ENCODE measurements at places on chromosomes 7 and 10.
A peak's percentile ranks its signal among the peaks of the same experiment; 100 is the strongest.

- DNase-seq: no peak
These were observed 33.5 kb upstream of the TARP start for GRCh38 chr7:38306914-38307313.

DNA sequence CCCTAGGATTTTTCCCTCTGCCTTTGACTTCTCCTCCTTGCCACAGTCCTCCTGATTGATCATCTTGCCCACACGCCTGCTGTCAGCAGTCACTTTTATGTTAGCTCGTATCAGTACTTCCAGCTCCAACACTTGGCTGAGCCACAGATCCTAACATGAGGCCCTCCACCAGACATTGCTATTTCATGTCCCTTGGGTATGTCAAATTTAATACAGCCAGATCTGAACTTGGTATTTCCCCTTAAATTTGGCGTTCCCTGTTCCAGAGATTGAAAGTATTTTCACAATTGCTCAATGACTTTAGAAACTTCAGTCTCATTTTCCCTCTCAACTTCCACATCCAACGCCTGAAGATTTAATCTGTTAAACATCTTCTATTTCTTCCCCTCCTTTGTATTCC lies 140.4 kb downstream of the RNLS start:
- no peak for DNase-seq

GRCh38 chr7:158017111-158018097 lies 570.2 kb downstream of the PTPRN2 start:
- DNase-seq: no peak

GRCh38 chr10:11878776-11879175 lies 55.6 kb downstream of the PROSER2 start:
- DNase-seq: no peak

- peak; percentile 18 for DNase-seq
These were observed 35.0 kb downstream of the SH3PXD2A start for GRCh38 chr10:103820101-103821062.

DNA sequence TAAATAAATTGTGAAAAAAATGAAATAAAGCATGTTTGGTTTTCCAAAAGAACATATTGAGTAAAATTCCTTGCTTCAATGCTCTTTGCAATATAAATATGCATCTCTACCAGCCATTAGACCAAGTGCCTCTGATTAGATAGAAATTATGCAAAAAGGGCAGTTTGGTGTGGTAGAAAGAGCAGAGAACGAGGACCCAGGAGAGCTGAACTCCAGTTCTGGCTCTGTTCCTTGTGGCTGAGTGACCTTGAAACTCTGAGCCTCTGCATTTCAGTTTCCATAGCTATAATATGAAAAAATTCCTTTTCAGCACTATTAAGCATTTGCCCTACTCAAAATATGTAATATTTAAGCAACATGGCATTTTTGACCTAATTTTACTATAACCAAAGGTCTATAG lies 36.5 kb downstream of the COL1A2 start:
- DNase-seq: peak; percentile 22

DNA sequence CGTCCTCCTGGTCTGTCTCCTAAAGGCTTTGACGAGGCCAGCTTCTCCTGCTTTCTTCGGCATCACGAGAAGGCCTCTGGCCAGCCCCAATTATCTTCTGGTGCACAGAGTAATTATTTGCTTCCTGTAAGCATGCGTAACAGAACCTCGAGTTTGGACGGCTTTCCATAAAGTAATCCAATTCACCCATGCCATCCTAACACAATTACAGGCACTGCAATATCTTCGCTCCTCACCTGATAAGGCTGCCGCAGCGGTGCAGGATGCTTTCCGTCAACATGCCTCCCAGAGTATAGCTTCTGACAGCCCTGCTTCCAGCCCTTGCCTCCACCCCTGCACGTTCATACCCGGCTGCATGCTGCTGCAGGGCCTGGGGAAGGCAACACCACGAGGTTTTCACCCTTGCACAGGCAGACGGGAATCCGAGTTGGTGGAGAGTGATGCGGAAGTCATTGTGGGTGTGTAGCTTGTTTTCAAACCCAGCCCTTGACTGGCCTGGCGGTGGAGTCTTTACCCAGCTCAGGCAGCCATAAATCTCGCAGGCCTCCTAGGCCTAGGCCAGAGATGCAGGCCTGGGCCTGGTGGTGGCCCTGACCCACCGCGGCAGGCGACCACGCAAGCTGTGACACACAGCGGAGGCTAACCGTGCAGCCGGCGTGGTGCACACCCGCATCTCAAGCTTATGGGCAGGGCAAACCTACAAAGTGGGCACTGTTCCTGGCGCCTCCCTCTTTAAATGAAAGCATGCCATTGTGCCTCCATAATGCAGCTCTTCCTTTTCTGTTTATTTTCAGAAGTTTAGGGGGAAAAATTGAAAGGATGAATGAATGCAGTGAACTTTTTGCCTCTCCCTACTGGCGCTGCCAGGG lies 12.7 kb downstream of the EBF3 start:
- no peak for DNase-seq

DNA sequence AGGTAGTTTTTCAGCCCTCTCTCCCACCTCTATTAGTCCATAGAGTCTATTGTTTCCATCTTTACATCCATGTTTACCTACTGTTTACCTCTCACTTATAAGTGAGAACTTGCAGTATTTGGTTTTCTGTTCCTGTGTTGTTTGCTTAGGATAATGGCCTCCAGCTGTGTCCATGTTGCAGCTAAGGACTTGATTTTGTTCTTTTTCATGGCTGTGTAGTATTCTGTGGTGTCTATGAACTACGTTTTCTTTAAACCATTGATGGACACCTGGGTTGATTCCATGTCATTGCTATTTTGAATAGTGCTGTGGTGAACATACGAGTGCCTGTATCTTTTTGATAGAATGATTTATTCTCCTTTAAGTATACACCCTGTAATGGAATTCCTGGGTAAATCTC lies 292.4 kb downstream of the PHF14 start:
- DNase-seq: no peak

DNA sequence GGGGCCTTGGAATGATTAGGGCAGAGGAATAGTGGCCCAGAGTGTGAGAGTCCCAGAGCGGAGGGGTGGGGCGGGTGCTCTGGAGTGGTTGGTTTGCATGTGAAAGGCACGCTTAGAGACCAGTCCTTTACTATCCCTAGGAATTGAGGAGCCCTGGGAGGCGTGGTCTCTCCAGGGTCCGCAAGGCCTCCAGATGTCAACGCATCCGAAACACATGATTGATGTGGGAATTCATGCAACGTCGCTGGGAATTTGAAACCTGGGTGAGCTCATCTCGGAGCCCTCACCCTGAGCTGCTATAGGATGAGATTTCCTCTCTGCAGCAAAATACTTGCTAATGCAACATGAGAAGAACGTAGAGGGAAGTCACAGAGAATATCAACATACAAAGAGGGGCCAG lies 51.2 kb downstream of the NPTX2 start:
- DNase-seq: no peak

GRCh38 chr7:115962340-115962739 lies 68.2 kb downstream of the TFEC start:
- no peak for DNase-seq

- no peak for DNase-seq
These were observed 3.2 kb downstream of the UFSP1 start for GRCh38 chr7:100886142-100886935.

GRCh38 chr7:105127179-105127578 lies 113.2 kb downstream of the KMT2E start:
- no peak for DNase-seq

- peak; percentile 27 for DNase-seq
These were observed 141.7 kb upstream of the CCDC6 start for GRCh38 chr10:60048091-60048501.

DNA sequence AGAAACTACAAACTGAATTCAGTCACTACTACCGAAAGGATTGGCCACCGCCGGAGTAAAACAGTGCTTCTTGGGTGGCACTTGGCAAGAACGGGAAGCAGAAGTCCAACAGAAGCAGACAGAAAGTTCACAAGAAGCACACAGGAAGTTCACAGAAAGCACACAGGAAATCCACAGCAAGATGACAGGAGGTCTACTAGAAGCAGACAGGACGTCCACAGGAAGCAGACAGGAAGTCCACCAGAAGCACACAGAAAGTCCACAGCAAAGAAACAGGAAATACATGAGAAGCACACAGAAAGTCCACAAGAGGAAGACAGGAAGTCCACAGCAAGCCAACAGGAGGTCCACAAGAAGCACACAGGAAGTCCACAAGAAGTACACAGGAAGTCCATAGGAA lies 399.2 kb upstream of the AUTS2 start:
- DNase-seq: no peak

DNA sequence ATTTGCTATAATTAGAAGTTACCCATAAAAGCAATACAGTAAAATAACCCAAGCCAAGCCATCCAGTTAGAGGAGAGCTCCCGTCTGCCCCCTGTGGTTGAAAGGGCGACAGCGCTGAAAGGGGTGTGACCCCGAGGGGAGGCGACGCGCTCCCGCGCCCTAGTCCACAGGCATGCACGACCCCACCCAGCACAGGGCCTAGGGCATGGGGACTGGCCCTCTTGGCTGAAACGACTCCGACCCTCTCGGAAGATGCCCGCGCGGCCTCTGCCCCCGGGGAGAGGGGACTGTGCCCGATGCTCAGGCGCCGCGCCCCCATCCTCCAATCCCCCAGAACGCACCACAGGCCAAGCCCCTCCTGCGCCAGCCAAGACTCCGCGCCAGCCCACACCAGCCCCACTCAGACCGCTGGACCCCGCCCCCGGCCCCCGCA lies 64.0 kb downstream of the CSGALNACT2 start:
- DNase-seq: no peak

DNA sequence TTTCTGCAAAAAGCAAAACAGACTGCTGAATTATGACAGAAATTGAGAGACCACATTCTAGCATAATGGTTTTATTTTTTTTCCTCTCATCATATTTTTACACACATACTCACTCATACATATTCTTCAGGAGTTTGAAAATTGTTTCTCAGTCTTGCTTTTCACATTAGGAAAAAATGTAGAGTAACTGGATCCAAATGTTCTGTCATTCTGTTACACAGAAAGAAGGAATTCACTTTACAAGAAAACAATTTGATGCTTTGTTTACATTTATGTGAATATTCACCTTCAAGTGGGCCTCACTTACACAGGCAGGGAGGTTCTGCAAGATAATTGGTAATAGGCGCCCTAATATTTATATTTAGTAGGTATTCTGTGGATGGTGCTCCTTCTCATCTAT lies 82.0 kb downstream of the ARL4A start:
- DNase-seq: peak; percentile 16

DNA sequence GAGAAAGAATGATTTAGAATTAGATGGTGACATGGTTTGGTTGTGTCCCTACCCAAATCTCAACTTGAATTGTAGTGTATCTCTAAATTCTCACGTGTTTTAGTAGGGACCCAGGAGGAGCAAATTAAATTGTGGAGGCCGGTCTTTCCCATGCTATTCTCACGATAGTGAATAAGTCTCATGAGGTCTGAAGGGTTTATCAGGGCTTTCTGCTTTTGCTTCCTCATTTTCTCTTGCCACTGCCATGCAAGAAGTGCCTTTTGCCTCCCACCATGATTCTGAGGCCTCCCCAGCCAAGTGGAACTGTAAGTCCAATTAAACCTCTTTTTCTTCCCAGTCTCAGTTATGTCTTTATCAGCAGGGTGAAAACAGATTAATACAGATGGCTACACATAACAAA lies 167.4 kb upstream of the SVIL start:
- DNase-seq: no peak

DNA sequence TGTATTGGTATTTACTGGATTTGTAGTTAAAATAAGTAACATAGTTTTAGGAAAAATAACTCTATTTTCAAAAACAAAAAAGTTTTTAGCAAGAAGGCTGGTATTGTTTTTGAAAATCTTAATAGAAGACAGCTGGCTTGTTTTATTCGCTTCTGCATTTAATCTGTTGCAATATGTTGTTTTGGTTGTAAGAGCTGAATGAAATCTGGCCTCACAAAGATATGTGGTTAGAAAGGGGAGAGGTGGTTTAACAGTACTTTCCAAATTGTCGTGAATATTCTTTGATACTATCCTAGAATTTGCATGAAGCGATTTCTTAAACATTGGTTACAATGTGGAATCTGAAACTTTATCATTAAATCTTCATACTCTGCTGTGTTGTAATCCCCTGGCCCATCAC lies 355.9 kb upstream of the FZD8 start:
- no peak for DNase-seq
